ENCODE measurements at places on chromosomes 2 and 18.
A peak's percentile ranks its signal among the peaks of the same experiment; 100 is the strongest.

DNA sequence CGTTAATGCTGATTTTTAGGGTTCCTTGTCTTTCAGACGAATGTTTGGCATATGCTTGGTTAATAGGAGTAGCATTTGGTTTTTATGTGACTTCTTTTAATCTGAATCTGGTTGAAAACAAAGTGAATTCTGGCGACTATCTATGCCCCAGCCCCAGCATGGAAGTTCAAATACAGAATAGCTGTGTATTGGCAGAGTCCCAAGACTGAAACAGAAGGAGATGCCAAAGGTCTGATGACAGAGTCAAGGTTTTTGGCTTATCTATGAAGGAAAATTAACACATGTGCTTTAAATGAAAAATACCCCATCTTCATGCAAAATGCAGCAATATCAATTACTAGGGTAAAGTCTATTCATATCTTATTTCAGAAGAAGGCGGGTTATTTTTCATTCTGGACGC is 734.8 kb upstream of the NXPH2 start:
- DNase-seq, result no peak

DNA sequence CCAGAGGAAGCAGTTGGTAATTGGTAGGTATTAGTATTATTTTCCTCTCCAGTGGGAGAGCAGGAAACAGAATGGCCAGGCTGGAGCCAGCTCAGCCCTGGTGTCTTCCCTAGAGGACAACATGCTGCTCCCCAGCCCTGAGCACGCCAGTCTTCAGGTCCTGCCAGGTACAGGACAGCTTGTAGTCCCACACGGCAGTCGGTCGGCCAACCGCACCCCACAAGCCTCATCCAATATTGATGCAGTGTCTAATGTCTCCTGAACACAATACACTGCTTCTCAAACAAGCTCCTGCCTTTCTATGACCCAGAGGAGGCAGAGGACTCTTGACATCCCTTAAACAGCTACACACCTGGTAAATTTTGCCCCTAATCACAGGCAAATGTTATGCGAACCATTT is 71.0 kb upstream of the PPP1CB start:
- no peak for DNase-seq

DNA sequence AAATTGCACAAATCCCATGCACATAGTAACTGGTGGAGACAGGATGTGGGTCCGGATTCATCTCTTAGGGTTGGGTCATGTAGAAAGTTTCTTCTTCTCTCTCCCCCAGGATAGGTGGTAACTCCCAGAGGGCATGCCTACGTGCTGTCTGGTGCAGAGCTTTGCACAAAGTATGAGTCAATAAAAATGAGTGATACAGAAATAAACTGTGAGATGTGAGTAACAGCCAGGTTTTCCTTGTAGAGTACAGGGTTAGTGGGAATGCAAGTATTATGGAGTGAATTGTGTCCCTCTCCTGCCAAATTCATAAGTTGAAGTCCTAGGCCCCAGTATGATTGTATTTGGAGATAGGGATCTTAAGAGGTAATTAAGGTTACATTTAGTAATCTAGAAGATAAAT is 289.4 kb downstream of the ALK start:
- DNase-seq, result no peak

DNA sequence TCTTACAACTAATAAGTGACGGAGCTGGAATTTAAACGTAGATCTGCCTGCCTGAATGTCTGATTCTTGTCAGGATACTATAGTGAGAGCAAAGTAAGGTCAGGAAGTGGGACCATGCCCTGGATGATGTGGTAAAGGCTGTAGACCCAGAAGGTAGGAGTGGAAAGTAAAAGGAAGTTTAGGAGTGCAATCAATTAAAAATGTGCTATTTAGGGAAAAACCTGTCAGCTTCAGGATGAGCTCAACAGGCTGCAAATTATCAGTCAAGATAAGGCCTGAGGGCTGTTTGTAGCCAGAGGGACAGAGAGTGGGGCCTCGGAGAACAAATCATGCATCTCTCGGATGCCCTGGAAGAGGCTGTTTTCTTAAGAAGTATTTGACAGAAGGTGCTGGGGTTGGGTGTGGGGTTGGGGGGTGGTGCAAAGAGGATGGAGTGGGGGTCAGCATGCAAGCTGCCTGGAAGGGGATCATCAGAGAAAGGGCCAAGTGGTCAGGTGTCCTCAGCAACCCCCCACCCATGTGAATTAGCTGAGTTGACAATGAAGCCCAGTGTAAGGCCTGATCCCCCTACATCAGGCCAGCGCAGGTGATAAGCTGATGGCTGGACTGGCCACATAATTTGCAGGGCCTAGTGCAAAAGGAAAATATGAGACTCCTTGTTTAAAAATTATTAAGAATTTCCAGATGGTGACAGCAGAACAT is 53.2 kb upstream of the MAPRE3 start:
- no peak for DNase-seq

DNA sequence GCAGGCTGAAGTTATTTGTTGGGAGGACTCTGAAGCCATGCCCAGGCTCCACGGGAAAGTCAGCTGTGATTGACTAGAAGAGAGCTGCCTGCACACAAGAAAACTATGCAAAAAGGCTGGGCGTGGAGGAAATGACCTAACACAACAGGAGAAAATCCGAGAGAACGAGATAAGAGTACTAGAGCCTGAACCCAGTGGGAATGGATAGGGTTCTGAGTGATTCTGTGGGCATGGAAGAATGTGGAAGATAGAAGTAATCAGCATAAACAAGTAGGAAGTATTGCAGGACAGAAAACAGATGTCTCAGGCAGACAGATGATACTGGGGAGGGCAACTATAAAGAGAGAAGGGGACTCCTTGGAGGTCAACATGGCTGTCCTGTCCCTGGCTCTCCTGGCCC is 12.1 kb upstream of the COPS8 start:
- no peak for DNase-seq

- no peak for DNase-seq
Observed at GRCh38 chr2:221120643-221121042, 451.5 kb downstream of the EPHA4 start.

- peak; percentile 39 for DNase-seq
Observed at GRCh38 chr2:158464426-158465281, 7.9 kb downstream of the PKP4 start.

DNA sequence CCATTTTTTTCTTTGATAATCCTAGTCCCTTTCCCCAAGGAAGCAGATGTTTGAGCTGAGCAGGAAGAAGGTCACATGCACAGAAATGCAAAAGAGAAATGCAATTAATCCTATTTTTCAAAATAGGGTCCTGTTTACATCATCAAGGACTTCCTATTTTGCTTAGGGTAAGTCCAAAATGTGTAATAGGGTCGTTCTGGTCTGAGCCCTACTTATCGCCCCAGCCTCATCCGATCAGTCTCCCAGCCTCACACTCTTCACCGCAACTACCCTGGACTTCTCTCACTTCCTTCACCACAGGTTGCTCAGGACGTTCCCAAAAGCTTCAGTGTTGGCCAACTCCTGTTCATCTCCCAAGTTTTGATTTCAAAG is 32.8 kb downstream of the FOSL2 start:
- DNase-seq, result no peak
